ENCODE measurements at places on chromosomes 16 and 17.

DNA sequence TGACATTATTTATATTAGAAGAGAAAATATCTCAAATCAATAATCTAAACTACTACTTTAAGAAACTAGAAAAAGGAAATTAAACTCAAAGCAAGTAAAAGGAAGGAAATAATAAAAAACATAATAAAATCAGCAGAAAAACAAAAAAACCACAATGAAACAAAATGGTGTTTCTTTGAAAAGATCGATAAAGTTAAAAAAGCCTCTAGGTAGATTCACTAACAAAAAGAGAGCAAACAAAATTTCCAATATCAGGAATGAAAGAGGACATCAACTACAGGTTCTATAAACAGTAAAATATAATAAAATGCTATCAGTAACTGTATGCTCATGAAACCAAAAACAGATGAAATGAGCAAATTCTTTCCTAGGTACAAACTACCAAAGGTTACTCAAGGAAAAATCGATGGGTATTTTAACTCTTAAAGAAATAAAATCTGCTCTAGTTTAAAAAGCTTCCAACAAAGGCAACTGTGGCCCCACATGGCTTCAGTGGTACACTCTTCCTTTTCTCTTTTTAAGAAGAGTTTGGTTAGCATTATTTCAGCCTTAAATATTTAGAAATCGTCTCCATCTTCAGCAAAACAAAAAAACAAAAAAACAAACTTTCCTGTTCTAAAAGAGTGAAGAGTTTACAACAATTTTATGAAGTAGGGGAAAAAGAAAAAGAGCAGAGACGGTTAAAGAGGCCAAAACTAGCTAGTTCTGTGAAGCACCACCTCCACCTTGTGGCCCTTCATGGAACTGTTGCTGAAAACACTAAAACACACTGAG, 102.2 kb downstream of the TRIM37 start:
- peak; percentile 61 for DNase-seq

DNA sequence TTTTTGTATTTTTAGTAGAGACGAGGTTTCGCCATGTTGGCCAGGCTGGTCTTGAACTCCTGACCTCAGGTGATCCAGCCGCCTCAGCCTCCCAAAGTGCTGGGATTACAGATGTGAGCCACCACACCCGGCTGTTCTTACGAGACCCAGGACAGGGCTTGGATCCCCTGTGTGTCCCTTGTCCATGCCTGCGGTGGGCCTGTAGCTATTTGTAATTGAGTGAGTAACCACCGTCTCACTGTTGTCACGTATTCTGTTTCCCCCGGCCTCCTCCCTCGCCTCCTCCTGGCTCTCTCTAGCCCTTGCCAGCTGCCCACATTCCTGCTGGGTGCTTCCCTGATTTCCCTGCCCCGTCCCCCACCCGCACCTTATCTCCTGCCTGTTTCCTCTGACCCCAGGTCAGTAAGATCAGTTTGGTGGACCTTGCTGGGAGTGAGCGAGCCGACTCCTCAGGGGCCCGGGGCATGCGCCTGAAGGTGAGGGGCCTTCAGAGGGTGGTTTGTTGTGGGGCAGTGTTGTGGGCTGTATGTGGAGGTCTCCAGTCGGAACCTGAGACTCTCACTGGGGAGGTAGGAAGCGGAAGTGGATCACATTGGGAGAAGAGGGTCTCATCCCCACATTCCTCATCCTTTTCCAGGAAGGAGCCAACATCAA, 5.6 kb downstream of the KIF1C start:
- DNase-seq = no peak

DNA sequence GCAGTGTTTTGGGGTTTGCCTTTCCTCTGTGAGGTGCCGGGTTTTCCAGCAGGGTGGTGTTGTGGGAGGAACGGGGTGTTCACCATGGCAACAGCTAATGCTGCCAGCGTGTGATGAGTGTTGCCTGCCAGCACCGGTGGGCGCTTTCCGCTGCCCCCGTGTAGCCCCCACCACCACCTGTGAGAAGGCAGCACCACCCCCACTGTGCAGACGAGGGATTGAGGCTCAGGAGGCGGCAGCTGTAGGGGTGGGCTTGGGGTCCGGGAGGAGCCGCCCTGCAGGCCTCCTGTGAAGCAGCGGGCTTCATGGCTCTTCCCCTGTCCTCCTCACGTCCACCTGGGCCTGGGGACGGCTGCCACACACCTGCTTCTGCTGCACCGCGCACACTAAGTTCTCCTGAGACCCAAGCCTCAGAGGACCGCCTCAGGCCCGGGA, 5.2 kb downstream of the RAB40C start:
- DNase-seq = no peak

GRCh38 chr16:14248791-14249190, 177.7 kb downstream of the MRTFB start:
- no peak for DNase-seq

GRCh38 chr17:30477083-30477773, at the start of gene GOSR1:
TSS of gene GOSR1 (plus strand) at chr17:30477408. CDS start at chr17:30477434, 26 bp downstream.
- DNase-seq = peak; percentile 84

- DNase-seq = no peak
These were observed 99.6 kb downstream of the ABCC1 start for GRCh38 chr16:16048904-16049582.

GRCh38 chr17:33131620-33132019, 140.0 kb downstream of the SPACA3 start:
- no peak for DNase-seq

DNA sequence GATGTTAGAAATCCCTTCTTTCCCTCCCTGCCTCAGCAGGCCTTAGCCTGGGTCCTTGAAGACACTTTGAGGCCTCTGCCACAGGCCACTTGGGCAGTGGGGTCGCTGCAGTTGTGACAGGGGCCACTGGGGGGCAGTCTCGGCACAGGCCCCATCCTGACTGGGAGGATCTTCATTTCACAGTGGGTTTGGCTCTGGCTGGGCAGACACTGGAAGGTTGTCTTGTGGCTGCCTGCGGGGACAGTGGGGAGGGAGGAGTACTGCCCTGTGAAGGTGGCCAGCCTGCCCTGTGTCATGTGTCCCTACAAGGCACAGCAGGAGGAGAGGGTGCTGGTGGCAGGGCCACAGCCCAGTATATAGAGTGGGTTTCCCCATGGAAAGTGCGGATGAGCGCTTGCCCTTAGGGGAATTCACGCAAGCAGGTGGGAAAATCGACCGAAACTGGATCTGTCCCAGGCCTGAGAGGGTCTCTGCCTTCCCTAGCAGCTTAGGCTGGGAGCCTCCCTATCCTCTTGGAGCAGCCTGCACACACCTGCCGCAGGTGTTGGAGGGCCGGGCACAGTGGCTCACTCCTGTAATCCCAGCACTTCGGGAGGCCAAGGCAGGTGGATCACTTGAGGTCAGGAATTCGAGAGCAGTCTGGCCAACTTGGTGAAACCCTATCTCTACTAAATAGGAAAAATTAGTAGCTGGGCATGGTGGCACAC, 28.8 kb downstream of the GINS2 start:
- peak; percentile 52 for DNase-seq

- DNase-seq = no peak
These were observed 1.1 kb upstream of the FASN start for GRCh38 chr17:82098939-82099763.

DNA sequence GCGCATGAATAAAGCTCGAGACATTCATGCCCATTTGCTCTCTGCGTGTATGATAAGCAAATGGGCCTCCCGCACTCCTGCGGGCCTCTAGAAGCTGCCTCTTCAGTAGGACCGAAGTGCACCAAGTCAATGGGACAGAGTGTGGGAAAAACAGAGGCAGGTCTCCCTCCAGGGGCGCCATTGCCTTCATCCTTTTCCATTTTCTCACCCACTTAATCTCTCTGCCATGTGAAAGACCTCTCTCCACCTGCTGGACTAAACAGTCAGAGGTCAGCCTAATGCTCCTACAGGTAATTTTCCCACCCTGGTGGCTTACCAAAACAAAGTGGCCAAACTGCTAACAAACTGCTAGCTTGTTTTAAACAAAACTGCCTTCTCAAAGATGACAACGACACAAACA, 210.9 kb downstream of the ZFHX3 start:
- DNase-seq = no peak

- no peak for DNase-seq
These were observed 14.5 kb downstream of the RHBDL3 start for GRCh38 chr17:32279891-32280716.

- no peak for DNase-seq
These were observed 1.8 kb downstream of the ST3GAL2 start for GRCh38 chr16:70437017-70437581.

DNA sequence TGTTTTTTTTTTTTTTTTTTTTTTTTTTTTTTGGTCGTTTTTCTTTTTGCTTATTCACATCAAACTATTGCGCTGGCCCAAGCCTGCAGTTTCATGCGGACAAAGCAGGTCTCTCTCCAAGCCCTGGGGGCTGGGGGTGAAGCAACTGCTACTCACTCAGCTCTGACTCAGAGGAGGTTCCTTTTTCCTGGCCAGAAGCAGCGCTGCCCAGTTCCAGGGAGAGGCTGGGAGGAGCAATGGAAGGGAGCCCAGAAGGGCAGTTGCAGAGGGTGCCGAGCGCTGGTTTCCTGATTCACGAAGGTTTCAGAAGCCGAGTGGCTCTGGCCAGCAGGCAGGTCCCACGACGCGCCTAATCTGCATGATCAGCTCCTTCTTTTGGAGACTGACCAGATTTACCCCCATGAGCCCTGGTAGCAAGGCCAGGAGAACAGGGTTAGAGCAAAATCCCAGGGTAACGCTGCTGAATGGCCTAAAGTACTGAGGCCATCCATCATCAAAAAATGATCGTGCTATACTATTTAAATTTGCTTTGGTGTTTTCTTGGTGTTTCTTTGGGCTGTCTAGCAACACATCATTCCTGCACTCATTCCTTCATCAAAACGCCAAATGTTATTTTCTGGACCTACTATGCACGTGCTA, 144.7 kb upstream of the SOX9 start:
- no peak for DNase-seq

- DNase-seq = peak; percentile 6
These were observed 91.0 kb downstream of the GSG1L start for GRCh38 chr16:27972500-27972899.

DNA sequence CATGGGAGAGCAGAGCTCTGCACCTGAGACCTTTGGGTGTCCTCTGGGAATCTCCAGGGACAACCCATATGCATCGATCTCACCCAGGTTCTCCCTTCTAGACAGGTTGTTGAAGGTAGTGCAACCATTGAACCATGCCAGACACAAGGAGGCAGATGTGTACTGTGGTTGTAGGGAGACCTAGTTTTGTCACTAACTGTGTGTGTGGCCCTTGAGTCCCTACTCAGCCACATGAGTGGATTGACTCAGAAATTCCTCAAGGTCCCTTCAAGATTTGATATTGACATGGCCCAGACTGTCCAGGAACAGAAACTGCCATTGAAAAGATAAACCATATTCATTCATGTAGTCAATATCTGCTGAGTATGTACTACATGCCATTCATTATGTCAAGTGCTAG, 396.4 kb upstream of the CCL2 start:
- DNase-seq = no peak

DNA sequence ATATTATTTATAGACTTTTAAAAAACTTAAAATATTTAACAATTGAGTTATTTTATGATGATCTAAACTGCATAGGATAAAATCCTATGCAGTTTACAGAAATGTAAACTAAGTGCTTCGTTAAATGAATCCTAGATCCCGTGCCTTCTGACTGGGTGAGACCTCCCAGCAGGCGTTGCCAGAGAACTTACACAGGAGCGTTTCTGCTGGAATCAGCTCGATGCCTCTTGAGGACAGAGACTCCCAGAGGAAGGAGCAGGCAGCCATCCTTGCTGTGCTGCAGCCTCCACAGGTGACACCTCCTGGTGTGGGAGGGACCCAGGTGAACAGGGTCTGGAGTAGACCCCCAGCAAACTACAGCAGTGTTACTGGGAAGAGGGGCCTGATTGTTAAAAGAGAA, 160.4 kb downstream of the WWOX start:
- no peak for DNase-seq

DNA sequence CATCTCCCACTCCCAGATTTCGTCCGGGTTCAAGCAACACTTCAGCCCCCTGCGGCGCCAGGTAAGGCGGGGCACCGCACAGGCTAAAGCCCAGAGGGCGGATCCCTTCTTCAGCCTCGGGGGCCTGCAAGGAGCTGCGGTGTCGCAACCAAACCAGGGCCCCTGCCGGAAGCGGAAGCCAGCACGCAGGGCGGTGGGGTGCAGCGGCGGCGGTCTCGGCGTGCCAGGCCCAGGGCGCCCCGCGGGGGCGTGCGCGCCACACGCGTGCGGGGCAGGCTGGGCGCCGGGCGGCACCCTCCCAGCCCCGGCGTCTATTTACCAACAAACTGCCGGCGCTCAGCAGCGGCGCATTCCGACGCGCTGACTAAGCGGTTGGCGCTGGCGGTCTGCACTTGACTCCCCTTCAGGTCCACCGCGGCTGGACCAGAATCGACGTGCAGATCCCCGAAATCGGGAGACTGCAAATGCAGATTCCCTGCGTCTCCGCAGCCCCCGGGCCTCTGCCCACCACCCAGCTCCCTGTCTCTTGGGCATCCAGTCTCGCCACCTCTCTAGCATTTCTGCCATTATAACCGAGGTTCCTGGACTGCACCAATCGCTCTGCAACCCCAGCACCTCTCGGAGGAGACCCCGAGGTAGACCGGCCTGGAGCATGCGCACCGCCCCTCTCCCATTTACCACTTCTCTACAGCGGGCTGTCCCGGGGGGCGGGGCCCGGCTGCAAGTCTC, 421 bp upstream of the DLX4 start:
- DNase-seq = peak; percentile 46

DNA sequence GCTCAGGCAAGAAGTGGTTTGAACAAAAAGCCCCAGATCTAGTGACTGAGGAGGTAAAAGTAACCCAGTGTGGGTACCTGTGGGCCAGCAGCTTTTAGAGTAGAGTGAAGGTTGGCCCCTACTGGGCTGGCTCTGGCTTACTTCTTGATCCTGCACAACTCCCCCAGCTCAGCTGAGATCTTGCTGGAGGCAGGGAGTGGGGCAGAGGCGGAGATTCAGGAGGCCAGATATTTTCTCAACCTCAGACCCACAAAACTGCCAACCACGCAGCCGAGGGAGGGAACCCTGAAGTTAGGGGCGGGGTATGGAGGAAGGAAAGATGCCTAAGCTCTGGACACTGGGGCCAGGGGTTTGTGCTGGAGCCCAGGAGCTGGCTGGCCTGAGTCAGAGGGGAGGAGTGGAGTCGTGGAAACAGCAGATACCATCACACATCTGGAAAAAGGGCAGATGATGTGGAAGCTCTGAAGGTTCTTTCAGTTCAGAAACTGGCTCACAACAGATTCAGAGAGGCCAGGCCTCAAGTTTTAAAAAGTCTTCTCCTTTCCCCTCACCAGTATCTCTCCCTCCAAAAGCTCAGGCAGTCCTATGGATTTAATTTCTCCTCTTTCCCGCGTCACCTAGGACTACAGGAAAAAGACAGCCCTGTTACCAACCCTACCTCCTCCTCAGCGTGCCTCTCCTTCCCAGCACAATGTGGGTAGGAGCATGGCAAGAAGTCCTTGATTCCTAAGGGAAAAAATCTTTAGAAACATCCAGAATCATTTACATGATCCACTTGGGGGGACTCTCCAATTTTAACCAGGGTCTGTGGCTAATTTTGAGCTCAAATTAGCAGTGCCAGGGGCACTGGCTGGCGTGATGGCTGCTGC, 48.1 kb downstream of the MYO18A start:
- DNase-seq = no peak

DNA sequence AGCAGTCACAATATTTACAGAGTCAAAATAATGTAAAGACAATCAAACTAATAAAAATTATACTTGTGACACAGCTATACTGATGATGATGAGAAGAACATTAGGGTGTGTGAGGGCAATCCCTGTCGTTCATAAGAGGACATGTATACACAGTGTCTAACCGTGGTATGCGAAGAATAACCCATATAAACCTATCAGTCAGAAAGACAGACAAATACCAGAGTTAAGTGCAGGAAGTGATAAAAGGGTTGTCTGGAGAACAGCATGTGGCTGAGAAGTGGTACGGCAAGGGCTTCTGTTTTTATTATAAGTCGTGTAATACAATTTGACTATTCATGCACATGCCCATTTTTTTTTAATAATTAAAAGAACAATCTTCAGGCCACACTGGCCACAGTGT, 46.7 kb downstream of the LMF1 start:
- no peak for DNase-seq
